IPS-NIHi11 (cell line): ENCODE measurements at places on chromosomes 3 and 15.

- no peak for DNase-seq
These were observed 241.4 kb upstream of the EOMES start for GRCh38 chr3:27963519-27963918.

GRCh38 chr3:105905328-105905727 is 36.5 kb upstream of the CBLB start:
- no peak for DNase-seq

DNA sequence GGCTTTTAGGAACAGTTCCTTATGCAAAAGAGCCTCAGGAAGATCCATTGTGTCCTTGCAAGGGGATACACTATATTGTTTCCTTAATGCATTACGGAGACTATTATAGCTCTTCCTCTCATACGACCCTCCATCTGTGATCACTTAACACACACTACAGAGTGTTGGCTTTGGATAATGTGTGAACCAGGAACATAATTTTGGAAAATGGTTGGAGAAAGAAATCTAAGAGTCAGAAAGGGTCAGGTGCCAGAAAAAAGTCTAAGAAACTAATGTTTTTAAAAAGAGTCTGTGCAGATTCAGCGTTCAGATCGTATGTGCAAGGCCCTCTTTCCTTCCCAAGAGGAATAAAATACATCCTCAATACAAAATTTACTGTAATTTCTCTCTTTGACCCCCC is 27.3 kb downstream of the LRRN1 start:
- no peak for DNase-seq

- DNase-seq: no peak
These were observed 775.9 kb downstream of the SQOR start for GRCh38 chr15:46410705-46411104.

DNA sequence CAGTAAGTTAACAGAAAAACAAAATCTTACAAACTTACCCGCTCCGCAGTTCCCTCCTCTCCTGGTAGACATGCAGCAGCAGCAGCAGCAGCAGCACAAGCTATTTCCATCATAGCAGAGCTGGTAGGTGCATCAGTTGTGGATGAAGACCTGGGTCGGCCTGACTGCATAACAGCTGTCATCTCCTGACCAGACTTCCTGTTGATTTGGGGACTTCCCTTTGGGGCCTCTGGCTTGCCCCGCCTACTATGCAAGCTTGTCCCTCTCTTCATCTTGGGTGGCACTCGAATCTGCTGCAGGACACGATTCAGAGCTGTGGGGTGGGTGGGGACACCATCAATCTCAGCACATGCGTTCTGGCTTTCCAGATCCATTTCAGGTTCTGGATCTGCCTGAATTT is 65.7 kb downstream of the TMCC1 start:
- no peak for DNase-seq

DNA sequence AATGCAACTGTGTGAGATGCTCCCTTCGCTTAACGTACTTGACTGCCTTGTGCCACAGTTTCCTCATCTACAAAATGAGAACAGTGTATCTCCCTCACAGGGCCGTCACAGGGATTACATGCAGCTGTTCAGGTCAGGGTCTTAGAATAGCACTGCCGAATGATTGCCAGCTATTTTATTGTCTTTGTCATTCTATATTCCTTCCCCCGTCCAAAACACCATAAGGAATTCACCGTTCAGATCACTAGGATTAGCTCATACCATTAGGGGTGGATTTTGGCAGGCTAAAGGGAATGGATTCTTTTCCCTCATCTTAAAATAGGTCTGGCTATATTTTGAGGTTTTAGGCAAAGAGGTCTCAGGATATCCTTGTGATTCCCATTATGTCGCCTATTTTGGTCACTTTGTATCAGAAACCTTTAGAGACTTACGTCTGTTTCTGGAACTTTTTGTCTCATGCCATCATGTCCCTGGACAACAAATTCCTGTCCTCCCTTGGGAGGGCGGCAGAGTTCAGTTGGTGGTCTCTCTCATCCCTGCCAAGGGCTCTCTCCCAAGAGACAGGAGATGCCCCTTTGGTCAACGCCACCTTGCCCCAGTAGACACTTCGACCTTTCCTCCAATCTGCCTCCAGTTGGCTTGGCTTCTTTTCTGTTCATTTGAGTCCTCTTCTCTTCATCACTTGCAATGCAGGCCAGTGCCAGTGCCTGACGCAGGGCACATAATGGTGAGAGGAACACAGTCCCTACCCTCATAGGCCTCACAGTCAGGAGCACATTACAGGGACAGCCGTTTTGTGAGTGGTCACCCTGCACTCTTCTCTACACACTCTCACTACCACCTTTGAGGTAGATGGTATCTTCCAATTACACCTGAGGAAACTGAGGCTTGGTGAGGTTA is 171.6 kb upstream of the BHLHE40 start:
- no peak for DNase-seq

DNA sequence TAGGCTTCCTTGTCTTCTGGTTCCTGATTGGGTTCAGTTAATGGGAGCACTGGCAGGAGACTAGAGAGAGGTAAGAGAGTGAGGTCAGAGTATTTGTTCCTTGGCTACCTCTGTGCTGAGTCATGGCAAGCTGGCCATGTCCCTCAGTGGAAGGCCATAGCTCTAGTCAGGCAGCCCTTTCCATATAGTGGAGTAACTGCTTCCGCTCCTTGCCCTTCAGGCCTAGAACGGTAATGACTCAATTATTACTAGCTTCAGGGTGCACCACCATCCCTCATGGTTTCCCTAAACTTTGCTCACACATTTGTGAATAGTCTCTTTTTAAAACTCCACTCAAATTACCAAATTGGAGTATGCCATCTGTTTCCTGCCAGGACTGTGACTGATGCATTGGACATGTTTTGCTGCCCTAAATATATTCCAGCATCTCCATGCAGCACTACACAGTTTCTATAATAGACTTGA is 10.5 kb upstream of the ANO10 start:
- DNase-seq: no peak

- DNase-seq: no peak
These were observed 65.9 kb downstream of the THSD4 start for GRCh38 chr15:71180986-71181853.

DNA sequence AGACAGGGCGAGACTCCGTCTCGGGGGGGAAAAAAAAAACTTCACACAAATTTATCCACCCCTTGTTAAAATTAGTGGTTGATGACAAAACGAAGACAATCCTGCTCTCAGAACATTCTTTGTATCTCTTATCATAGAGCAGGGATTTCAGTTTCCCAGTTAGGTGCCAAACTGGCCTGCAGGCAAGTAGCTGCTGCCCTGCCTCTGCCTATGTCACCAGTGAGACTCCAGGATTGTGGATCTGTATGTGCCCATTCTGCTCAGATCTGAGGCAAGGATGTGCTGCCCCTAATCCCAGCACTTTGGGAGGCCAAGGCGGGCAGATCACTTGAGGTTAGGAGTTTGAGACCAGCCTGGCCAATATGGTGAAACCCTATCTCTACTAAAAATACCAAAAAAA is 54.4 kb downstream of the IQGAP1 start:
- DNase-seq: no peak

DNA sequence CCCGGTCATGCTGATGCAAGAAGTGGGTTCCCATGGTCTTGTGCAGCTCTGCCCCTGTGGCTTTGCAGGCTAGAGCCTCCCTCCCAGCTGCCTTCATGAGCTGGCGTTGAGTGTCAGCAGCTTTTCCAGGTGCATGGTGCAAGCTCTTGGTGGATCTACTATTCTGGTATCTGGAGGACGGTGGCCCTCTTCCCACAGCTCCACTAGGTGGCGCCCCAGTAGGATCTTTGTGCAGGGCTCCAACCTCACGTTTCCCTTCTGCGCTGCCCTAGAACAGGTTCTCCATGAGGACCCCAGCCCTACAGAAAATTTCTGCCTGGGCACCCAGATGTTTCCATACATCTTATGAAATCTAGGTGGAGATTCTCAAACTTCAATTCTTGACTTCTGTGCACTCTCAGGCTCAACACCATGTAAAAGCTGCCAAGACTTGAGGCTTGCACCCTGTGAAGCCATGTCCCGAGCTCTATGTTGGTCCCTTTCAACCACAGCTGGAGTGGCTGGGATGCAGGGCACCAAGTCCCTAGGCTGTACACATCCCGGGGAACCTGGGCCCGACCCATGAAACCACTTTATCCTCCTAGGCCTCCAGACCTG is 238.4 kb upstream of the MDFIC2 start:
- DNase-seq: no peak

DNA sequence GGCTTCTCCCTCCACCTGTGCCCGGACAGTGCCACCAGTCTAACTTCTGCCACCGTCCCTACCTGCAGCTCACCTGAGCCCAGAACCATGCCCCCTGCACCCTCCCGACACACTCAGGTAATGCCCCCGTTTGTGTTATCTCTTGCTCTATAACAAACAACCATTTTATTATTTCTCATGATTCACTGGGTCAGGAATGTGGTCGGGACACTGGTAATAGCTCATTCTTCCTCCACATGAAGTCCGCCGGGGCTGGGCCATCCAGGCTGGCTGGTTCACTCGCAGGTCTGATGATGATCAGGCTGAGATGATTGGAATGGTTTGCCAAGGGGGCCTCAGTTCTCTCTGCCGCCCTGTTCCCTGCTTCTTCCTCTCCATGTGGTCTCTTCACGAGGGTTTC is 20.3 kb upstream of the NR2E3 start:
- DNase-seq: no peak

GRCh38 chr3:170809007-170809974 is 60.7 kb downstream of the RPL22L1 start:
- DNase-seq: peak; percentile 60

DNA sequence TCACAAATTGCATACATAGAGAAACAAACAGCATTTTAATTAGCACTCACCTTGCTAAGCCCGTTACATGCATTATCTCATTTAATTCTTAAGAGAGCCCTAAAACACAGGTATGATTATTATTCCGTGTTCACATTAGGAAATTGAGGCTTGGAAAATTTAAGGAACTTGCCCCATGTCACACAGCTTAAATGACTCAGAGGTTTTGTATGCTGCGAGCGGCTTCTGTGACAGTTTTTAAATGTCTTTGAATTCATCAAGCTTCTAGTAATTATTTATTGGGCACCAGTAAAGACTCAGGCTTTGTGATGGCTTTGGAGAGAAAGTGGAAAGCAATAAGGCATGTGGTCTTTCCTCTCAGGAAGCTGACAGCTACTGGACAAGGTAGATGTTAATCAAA is 166.7 kb upstream of the THBS1 start:
- DNase-seq: no peak

GRCh38 chr3:194269610-194270145 is 81.5 kb downstream of the CPN2 start:
- peak; percentile 91 for DNase-seq

- no peak for DNase-seq
These were observed 133.1 kb downstream of the MEGF11 start for GRCh38 chr15:66120422-66120821.

- no peak for DNase-seq
These were observed 15.9 kb downstream of the HPS3 start for GRCh38 chr3:149145356-149145755.

DNA sequence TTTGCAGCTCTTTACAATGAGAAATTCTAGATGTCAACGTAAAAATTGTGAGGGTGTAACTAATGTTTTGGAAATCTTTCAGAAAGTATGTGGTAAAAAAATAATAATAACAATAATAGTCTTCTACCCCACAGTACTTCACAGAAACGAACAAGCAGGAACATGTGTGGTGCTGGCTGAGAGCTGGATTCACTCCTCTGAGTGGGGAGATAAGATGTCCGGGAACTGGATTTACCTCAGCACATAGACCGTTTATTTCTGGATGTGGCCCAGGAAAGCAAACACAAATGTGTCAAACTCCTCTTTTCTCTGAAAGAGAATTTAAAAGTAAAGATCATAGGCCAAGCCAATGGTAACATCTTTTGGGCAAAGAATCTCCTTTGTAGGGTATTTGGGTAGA is 103.4 kb downstream of the SLC49A4 start:
- DNase-seq: no peak

DNA sequence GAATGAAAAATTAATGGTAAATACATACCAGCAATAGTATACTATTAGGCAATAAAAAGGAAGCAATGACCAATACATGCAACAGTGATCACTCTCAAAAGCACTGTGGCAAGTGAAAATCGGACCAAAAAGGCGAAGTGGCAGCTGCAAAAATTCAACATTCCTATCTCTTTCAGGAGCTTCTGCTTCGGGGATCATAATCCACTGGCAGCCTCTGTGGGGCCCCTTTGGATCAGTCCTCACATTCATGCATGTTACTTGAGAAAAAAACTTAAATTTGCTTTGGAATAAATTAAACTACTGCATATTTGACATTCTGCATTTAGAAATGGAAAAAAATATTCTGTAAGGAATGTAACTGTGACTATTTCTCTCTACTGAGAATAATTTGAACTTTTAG is 425.6 kb downstream of the NR2F2 start:
- DNase-seq: no peak

- no peak for DNase-seq
These were observed 86.6 kb downstream of the MSL2 start for GRCh38 chr3:136109499-136109898.

DNA sequence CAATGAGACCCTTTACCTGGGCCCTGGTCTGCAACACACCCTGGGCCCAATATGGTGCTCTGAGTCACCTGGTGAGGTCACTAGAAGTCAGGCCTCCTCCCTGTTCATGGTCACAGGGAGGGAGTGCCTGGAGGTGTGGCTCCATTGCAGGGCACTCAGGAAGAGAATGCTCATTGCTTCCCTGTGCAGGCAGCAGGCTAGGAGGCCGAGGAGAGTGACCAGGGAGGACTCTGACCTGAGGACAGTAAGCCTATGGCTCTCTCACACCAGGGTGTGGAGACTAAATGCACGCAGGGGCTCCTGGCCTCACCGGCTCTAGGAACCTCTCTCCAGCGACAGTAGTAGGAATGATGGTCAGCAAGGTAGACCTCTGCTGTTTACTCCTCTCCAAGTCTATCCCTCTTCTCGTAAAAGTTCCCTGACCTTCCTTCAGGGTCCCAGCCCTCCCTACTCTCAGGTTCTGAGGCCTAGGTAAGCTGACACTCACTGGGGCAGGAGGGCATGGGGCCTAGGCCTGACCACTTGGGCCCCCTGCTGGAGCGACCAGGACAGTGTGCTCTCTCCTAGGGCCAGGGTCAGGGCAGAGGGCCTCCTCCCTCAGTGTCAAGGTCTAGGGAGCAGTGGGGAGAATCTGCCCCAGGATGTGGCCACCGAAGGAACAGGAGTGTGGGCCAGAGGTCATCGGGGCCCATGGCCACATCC is 9.6 kb upstream of the SLCO2A1 start:
- DNase-seq: peak; percentile 67

DNA sequence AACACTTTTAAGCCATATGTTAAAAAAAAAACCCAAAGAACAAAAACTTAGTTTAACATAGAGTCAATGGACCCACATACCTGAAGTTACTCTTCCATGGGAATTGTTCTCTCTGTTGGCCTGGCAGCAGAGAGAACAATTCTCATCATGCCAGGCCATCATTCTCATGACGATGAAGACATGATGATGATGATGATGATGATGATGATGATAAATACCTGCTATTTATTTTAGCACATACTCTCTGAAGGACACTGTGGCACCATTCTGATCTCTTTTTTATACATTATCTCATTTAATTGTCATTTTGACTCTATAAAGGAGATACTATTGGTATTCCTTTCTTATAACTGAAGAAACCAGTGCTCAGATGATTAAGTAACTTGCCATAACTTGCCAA is 366.9 kb downstream of the MFSD1 start:
- DNase-seq: no peak
